T1000 (cell line): ENCODE measurements at places on chromosomes 11 and 22.

DNA sequence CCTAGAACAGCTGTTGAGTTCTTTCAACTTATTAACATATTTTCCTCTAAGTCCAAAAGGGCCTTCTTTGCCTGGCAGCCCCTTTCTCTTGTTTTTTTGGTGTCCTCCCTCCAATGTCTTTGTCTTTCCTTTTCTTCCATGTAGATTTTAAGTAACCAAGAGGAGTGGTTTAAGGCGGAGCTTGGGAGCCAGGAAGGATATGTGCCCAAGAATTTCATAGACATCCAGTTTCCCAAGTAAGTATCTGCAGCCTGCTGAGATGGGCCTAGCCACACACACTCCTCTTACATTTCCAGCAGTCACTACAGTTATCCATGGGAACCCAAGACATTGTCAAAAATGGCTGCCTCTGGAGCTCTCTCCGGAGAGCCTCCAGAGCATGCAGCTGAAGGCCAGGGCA is 4.5 kb upstream of the TMA7B start:
- DNase-seq, result no peak

DNA sequence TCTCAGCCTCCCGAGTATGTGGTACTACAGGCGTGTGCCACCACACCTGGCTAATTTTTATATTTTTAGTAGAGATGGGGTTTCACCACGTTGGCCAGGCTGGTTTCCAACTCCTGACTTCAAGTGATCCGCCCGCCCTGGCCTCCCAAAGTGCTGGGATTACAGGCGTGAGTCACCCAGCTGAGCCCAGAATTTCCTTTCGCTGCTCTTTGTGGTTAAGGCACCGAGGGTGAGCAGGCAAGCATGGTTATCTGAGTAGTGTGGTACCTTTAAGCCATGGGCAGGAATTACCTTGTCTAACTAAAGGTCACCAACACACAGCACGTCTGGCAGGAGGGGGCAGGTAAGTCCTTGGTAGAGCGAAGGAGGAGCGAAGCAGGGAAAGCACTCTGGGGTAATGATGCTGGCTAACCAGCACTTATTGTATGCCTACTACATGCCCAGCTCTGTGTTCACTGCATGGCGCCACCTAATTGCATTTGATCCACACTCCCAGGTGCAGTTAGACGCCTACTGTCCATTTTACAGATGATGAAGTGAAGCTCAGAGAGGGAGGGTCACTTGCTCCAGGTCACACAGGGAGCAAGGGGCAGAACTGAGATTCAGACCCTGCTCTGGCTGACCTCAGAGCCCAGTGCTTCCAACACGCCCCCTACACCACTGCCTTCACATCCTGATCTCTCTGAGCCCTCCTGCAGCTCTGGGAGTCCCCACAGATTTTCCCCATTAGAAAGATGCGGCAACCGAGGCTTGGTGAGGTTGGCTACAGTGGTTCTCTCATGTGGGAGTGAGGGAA is 45.7 kb downstream of the TRIOBP start:
- DNase-seq, result peak; percentile 65

DNA sequence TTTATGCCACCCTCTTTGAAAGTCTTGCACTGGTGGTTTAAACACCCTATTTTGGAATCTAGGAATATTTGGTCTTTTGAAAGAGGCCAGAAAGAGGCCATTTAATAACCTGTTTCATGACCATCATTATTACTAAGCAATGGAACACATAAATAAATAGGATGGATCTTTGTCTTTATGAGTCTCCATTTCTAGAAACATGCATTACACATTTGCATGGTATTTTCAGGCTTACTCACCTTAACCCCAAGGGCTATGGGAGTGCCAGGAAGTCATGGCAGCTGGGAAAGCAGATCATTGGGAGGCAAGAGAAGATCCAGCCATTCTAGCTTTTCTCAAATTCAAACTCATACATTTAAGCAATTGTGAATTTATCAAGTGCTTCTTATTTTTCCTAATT is 185.8 kb upstream of the POU2AF2 start:
- DNase-seq, result no peak

- DNase-seq, result no peak
Observed at GRCh38 chr22:45777852-45778375, 106.3 kb downstream of the ATXN10 start.

DNA sequence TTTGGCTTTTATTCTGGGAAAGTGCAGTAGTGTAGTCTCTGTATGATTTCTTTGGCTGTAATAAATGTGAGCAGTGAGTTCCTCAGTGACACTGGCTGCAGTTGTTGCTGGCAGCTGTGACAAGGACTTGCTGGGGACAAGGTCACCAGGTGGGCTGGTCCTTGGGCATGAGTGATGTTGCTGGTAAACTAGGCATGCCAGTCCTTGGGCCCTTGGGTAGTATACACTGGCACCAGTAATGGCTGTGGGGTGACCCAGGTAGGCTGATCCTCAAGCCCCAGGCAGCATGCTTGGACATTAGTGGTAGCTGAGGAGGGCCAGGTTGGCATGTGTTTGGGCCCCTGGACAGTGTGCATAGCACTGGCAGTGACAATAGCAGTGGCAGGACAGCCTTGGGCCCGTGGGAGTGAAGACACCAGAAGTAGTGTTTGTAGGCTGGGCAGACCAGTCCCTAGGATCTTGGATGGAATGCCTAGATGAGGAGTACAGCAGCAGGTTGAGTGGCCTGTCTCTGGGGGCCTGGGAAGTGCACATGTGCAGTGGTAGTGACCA is 164.3 kb downstream of the GUCY1A2 start:
- no peak for DNase-seq

- DNase-seq, result no peak
Observed at GRCh38 chr11:71145988-71146824, 106.2 kb downstream of the SHANK2 start.

GRCh38 chr11:87284306-87284705 is 246.6 kb downstream of the TMEM135 start:
- DNase-seq, result no peak

DNA sequence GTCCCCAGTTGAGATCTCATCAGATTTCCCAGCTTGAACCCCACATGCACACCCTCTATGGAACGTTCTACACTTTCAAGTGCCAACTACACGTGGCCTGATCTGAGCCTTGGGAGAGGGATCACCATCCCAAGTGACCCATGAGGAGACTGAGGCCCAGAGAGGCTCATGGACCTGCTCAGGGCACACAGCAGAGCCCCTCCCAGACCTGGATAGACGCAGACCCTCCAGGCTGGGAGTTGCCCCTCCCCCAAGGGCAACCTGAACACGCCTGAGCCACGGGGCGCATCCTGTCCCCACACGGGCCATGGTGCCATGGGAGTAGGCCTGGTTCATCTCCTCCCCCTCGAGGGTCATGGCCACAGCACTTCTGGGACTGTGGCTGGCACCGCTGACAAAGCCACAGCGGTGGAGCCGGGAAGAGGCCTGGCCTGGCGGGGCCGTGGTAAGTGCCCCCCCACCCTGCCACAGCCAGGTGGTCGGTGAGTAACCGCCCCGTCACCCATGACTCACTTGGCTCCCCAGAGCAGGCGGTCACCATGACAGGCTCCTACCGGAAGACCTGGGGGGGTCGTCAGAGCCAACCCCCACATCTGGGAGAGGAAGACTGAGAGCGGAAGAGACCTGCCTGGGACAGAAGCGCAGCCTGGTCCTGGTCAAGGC is 8.1 kb downstream of the WNT7B start:
- DNase-seq, result peak; percentile 87

- DNase-seq, result no peak
Observed at GRCh38 chr22:17117890-17118289, 3.3 kb downstream of the TMEM121B start.

- DNase-seq, result no peak
Observed at GRCh38 chr11:36156817-36157519, 132.3 kb downstream of the COMMD9 start.

GRCh38 chr22:44661070-44661469 is 40.9 kb upstream of the PRR5 start:
- no peak for DNase-seq

- no peak for DNase-seq
Observed at GRCh38 chr11:93100211-93100610, 97.6 kb downstream of the SLC36A4 start.

- DNase-seq, result no peak
Observed at GRCh38 chr22:29369460-29369859, 18.9 kb downstream of the AP1B1 start.

- DNase-seq, result no peak
Observed at GRCh38 chr11:46293641-46294103, 16.2 kb downstream of the CREB3L1 start.

- DNase-seq, result peak; percentile 51
Observed at GRCh38 chr11:130772266-130773227, 143.7 kb downstream of the SNX19 start.

- DNase-seq, result no peak
Observed at GRCh38 chr11:76256448-76256847, 50.1 kb upstream of the WNT11 start.

DNA sequence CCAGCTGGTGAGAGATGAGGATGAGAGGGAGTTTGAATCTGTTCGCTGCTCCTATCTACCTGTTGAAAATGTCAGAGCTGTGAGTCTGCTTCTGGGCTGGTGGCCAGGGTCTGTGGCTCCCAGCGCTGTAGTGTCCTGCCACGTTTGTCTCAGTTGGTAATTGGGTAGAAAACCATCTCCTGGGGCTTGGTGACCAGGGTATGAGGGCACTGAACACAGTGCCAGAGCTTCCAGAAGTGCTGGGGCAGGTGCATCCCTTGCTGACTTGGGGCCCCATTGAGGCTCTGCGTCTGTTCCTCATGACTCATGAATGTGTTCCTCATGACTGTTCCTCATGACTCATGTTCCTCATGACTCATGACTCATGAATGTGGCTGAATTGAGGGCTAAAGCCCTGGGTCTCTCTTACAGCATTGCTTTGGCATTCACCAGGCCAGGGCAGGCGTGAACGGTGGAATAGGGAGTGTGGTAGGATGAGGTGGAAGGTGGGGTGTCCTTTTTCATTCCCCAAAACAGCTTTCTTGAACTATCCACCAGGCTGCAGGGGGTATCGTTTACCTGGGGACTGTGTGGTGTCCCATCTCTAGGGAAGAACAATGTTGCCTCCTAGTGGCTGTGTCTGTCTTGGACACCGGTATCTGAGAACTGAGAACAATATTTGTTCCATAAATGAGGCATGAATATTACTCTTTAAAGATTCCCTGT is 139.5 kb downstream of the COMMD9 start:
- DNase-seq, result peak; percentile 92

GRCh38 chr22:44622147-44622427 is 79.9 kb upstream of the PRR5 start:
- DNase-seq, result no peak

DNA sequence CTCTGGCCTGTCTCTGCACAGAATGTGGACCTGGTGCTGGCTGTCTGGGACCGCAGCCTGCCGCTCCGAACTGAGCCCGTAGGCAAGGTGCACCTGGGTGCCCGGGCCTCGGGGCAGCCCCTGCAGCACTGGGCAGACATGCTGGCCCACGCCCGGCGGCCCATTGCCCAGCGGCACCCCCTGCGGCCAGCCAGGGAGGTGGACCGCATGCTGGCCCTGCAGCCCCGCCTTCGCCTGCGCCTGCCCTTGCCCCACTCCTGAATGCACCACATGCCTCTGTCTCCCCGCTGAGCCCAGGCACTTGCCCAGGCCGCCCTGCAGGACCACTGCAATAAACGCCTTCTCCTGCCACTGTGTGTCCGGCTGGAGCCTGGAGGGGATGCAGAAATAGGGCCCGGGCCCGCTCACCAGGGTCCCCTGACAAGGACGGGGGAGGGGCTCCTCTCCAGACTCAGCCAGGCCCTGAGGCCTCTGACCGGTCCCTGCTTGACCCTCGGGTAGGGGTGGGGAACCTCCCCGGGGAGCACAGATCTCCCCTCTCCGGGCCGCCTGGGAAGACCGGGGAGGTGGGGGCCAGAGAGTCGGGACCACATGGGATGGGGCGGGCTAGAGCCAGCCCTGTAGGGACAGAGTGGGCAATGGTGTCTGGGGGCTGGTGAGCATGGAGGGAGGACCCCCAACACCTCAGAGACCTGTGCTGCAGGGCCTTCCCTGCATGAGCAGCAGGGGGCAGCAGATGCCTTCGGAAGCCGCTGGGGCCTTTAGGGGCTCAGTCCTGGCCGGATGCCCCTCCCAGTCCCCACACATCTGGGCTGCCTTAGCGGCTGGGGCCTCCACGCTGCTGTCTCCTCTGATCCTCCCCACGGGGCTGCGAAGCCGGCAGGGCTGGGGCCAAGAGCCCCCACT is 1.4 kb upstream of the TNNI2 start:
- no peak for DNase-seq

DNA sequence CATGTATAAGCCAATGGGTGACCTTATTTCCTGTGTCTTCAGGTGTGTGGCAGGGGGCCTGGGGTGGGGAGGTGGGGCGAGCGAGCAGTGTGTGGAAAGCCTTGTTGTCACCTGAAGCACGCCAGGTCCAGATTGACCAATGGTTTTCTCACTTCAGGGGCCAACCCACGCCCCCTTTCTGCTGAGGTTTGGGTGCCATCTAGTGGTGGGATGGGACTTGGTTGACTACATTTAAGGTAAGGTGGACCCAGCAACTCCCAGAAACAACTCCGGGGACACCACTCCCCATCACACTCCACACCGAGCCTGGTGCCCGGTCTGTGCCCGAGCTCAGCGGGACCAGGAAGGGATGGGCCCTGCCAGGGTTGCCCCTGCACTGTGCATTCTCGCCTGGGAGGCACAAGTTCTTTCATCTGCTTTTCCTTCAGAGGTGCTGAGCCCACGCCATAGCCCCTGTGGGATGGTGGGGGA is 40.0 kb downstream of the TPCN2 start:
- DNase-seq, result peak; percentile 62

GRCh38 chr11:126090452-126090851 is 27.8 kb upstream of the CDON start:
- DNase-seq, result no peak

DNA sequence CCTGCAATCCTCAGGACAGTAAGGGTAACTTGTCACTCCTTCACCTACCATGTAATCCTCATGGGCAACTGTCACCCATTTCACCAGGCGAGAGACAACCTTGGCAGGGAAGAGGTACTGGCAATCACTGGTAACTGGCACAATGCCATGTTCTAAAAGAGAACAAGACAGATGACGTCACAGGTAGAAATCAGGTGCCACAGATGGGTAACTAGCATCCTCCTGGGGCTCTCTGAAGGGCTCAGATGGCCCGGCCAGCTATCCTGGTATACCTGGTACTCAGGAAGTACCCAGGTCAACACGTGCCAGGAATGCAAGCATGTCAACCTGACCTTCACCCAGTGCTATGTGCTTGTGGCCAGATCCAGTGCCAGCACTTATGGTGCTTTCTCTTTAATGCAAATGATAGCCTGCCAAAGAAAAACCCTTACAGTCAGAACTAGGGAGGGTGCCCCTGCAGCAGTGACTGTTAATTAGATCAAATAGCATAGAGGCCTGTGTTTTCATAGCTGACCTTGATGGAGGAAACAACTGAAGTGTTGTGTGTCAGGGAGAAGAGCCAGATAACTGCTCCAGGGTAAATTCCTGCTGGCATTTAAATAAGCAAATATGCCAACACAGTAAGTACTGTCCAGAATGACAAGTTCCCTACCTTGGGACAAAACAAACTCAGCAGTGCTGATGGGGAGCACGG is 36.2 kb downstream of the THOC5 start:
- DNase-seq, result no peak

- DNase-seq, result peak; percentile 11
Observed at GRCh38 chr11:44955015-44955738, 4.5 kb upstream of the TP53I11 start.
